Mesendoderm (in vitro differentiated cells): ENCODE measurements at places on chromosomes 6 and 20.

GRCh38 chr6:155472886-155473285 lies 17.2 kb upstream of the NOX3 start:
- DNase-seq, result no peak

DNA sequence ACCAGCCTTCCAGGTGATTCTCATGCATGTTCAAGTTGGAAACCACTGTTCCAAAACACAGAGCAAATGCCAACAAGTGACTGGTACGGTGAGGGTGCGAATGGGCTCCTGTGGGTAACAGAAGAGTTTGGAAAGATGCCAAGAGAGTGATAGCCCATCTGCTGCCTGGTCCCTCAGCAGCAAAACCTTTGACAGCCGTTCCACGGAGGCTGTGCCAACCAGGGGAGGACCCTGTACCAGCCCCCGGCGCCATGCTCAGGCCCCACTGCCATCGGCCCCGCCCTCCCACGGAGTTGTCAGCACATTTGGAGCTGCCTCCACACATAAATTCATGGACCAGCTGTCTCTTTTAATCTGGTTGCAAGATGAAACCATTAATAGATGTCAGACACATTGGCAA lies 4.4 kb upstream of the PTPRT start:
- DNase-seq, result no peak

GRCh38 chr6:169427856-169428255 lies 174.2 kb upstream of the THBS2 start:
- peak; percentile 71 for DNase-seq

GRCh38 chr6:72975352-72975752 lies 249.9 kb downstream of the KHDC1L start:
- no peak for DNase-seq

- peak; percentile 89 for DNase-seq
Observed at GRCh38 chr6:28203201-28203600, 21.9 kb upstream of the ZSCAN9 start.

- DNase-seq, result no peak
Observed at GRCh38 chr20:50318710-50319109, 128.1 kb downstream of the CEBPB start.

DNA sequence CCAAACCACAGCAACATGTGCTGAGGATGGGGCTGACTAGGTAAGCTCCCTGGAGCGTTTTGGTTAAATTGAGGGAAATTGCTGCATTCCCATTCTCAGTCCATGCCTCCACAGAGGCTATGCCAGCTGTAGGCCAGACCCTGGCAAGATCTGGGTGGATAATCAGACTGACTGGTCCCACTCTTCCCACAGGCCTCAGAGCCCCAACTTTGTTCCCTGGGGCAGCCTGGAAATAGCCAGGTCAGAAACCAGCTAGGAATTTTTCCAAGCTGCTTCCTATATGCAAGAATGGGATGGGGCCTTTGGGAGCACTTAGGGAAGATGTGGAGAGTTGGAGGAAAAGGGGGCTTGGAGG lies 1.5 kb upstream of the VEGFA start:
- DNase-seq, result no peak

- no peak for DNase-seq
Observed at GRCh38 chr20:51493346-51493791, 49.1 kb downstream of the NFATC2 start.

DNA sequence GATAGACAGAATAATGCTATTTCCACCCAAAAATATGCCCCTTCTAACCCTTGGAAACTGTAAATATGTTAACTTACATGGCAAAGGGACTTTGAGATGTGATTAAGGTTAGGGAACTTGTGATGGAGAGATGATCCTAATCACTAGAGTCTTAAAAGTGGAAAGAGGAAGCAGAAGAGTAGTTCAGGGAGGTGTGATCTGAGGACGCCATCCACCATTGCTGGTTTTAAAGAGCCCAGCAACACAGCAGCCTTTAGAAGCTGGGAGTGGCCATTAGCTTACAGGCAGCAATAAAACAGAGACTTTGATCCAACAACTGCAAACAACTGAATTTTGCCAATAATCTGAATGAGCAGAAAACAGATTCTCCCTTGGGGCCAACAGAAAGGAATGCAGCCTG lies 30.6 kb downstream of the ZNF311 start:
- no peak for DNase-seq

GRCh38 chr20:43345676-43346075 lies 112.0 kb upstream of the SRSF6 start:
- no peak for DNase-seq

GRCh38 chr6:85966828-85967227 lies 324.1 kb upstream of the SYNCRIP start:
- DNase-seq, result no peak

DNA sequence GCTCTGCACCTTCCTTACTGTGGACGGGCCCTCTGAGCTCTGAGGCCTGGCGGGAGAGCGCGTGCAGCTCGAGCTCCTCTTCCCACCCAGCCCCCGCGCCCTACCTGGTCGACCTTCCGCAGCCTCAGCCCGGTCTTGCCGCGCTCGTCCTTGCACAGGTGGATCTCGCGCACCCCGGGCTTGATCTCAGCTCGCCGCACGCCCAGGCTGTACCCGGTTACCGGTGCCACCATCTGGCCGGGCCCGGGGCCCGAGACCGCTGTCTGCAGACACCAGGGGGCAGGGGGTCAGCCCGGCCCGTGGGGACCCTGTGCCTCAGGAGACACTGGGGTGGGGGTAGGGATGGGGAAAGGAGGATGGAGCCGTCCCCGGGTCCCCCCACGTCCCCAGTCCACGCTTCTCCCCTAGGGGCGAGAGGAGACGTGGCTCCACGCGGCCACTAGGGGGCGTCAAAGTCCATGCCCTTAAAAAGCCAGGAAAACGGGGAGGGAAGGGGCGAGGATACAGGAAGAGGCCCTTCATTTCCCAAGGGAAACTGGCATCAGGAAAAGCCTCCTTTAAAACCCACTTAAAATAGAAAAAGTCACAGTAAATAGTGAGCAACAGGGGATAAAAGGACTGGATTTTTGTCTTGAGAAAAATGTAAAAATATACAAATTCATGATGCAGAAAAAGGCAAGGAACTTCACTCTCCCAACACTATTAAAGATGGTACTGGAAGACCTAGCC lies 15.5 kb downstream of the SDCBP2 start:
- peak; percentile 77 for DNase-seq

DNA sequence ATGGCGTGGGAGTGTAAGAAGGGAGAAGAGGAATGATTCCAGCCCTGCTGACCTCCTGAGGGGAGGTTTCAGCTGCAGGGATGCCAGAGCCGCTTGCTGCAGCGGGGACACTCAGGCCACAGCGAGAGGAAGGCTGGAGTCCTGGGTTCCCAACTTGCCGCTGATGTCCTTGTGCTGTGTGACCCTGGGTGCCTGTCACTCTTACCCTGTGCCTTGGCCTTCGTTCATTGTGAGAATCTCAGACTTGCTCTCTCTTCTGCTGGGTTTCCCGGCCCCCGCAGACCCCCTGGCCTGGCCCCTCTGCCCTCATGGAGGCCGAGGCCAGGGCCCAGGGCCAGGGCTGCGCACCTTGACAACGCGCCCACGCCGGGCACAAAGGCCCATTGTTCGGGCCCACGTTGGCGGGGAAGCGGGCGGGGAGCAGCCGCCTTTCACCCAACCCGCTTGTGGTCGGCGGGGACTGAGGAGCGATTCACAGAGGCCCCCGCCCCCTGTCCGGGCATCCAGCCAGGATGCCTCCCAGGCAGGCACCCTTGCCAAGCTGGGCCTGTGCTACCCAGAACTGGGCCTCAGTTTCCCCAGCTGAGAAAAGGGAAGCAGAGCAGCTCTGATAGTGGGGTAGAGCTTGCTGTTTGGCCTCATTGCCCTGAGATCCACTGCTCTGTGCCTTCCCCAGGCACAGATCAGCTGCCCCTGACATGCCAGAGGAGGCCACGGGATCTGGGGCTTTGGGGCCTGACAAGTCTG lies 52.4 kb downstream of the CEBPB start:
- no peak for DNase-seq

GRCh38 chr6:136782021-136782770 lies 10.1 kb downstream of the MAP3K5 start:
- peak; percentile 65 for DNase-seq

DNA sequence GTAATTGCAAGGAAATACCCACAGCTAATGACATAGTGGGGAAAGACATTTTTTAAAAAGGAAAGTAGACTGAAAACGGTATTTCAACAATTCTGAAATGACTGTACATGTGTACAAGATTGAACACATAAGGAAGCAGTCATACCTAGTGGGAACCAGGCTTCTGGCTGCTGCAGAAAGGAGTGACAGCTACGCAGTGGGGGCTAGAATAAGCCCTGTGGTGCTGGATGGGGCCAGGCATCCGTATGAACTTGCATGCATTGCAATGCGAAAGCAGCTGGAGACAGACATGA lies 54.9 kb upstream of the GPR31 start:
- DNase-seq, result no peak

- no peak for DNase-seq
Observed at GRCh38 chr6:17994019-17994418, 6.6 kb upstream of the KIF13A start.

DNA sequence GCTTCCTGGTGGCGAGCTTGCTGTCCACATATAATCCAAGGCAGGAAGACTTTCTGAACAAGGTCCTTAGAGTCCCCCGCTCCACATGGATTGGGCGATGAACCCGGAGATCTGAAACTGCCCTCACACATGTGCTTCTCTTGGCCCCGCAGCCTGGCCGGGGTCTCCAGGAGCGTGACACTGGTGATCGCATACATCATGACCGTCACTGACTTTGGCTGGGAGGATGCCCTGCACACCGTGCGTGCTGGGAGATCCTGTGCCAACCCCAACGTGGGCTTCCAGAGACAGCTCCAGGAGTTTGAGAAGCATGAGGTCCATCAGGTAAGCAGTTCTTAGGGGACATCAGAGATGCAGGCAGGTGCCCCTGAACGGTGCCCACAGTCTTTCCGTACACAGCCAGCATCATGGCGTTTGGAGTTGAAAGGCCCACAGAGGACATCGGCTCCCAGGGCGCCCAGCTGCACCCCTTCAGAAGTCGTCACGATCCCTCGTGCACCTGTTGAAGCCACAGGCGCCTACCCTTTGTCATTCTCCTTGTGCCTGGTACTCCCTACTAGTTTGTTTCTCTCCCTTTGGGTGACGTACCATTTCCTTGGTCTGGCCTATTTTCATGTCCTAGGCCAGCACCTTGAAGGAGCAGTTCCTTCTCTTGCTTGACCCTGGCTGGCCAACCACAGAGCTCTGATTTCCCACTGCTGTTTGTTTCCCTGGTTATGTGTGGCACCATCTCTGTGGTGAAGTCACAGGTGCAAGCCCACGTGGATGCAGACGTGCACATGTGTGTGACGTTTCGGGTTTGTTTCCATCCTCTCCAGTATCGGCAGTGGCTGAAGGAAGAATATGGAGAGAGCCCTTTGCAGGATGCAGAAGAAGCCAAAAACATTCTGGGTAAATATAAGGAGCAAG lies 43.3 kb upstream of the IRF4 start:
- no peak for DNase-seq
